ENCODE measurements at places on chromosomes 3 and 15. TPM values are rescaled to one million over a fixed set of nuclear protein-coding genes. Genes with fewer than 3 reads are reported as not detected.

GRCh38 chr15:74394090-74394846 lies 26.8 kb upstream of the CYP11A1 start:
- DNase-seq = no peak

- no peak for DNase-seq
Measured at GRCh38 chr3:160893207-160893606, 137.2 kb downstream of the PPM1L start.

- DNase-seq = no peak
Measured at GRCh38 chr3:194945508-194945907, 259.8 kb downstream of the FAM43A start.

DNA sequence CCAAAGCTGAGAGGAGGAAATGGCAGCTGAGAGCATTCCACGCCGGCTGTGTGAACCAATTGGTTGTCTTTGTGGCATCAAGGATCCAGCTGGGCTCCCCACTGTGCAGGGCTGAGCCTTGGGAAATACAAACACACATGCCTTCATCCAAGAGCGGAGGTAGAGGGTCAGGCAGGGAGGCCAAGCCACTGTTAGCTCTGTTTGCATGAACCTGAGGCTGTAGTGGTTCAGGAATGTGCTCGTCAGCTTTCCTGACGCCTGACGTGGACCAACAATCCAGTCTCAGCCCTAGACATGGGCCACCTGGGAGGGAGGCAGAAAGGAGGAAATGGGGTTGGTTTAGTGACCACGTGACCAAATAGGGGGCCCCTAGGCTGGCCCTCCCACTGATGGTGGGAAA lies 276.9 kb downstream of the TLE3 start:
- no peak for DNase-seq

GRCh38 chr15:65587094-65587493 lies 23.8 kb downstream of the INTS14 start:
- DNase-seq = no peak

- DNase-seq = peak; percentile 43
Measured at GRCh38 chr3:23663246-23663645, 142.5 kb upstream of the UBE2E1 start.

TM4SF18 gene
- polyA plus RNA-seq = 6.0 TPM
